ENCODE measurements at places on chromosomes 6 and 20.

DNA sequence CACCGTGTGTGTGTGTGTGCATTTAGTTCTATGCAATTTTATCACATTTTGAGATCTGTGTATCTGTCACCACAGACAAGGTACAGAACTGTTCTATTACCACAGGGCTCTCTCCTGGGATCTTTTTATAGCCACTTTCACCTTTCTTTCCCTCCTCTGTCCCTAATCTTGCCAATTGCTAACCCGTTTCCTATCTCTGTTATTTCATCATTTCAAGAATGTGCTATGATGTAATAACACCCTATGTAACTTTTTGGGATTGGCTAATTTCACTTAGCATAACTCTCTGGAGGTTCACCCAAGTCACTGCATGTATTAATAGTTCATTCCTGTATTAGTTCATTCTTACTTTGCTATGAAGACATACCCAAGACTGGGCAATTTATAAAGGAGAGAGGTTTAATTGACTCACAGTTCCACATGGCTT, 657.7 kb downstream of the QKI start:
- no peak for DNase-seq

DNA sequence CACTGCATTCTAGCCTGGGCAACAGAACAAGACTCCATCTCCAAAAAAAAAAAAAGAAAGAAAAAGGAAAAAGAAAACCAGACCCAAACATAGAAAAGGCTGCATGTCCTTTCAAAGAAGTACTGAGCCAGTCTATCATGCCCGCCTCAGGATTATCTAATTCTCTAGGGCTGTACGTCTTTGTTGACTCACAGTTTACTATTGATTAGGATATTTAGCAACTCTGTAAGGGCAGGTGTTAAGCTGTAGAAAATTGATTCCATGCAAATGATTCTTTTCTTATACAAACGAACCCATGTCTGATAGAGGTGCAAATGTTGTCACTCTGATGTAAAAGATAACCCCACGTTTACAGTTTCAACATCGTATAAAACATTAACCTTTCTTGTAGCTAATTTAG, 209.0 kb downstream of the TTLL2 start:
- DNase-seq, result no peak

- DNase-seq, result no peak
These were observed 454.9 kb downstream of the BTBD3 start for GRCh38 chr20:12372557-12372956.

DNA sequence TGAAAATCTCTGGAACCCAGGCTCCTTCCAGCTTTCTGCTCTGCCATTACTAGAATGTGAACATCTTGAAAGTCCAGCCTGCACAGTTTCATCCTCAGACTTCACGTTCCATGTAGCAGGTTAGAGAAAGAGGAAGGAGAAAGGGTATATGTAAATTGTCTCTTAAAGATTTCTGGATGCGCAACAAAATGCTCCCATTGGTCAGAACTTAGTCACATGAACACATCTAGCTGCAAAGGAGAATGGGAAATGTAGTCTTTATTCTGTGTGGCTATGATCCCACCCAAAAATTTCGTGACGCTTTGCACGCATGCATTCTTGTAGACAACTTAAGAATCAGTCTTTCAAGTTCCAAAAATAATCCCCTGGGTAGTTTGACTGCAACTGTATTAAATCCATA, 46.4 kb upstream of the CHD6 start:
- DNase-seq, result no peak

- DNase-seq, result no peak
These were observed 318.9 kb downstream of the TAF4 start for GRCh38 chr20:61746781-61747180.

- DNase-seq, result no peak
These were observed 10.6 kb downstream of the BFSP1 start for GRCh38 chr20:17520583-17520982.

GRCh38 chr6:16635810-16636602, 125.3 kb downstream of the ATXN1 start:
- no peak for DNase-seq

DNA sequence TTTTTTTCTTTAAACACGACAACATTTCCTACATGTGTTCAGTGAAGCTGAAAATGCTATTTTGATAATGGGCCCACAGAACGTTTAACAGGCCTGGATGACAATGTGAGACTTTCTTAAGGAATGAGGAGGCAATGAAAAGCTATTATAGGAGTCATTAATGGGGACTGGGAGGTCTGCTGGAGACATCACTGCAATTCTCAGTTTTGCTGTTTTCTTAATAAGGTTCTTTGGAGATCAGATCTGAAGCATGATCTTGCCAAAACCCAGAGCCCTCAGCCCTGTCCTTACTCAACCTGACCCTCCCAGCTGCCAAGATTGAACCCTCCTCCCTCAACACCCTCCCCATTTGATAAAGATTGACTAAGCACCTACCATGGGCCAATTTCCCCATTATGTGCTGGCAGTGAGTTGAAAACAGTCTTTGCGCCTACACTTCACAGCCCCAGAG, 353.1 kb downstream of the MAFB start:
- no peak for DNase-seq

DNA sequence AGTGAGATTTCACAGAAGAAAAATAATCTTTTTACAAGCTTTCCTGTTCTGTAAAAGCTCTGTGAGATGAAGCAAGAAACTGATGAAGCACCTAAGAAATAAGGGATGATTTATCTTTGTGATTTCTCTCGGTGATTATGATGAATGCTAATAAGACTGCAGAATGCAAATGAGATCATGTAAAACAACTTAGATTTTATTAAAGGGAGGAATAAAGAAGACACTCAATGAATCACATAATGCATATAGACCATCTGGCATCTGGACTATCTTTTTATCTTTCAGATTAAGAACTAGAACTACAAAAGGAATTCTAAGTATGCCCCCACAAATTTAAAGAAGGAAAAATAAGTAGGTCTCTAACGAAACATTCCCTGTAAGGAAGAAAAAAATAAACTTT, 361.5 kb upstream of the OPRM1 start:
- DNase-seq, result no peak

- no peak for DNase-seq
These were observed 461.8 kb downstream of the PKHD1 start for GRCh38 chr6:51625566-51625965.

- DNase-seq, result no peak
These were observed 413.7 kb downstream of the QKI start for GRCh38 chr6:163828038-163828795.

DNA sequence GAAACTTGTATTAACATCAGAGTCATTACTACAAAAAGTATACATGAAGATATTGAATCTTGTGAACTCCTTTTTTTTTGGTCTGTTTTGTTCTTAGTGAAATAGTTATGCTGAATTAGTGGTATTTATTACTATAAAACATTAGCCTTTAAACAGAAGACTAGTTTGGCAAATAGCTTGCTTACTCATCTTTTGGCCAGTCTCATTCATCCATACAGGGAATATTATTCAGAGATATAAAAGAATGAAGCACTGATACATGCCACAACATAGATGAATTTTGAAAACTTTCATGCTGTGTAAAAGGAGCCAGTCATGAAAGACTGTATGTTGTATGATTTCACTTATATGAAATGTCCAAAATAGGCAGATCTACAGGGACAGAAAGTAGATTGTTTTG, 205.9 kb downstream of the ZFAND3 start:
- DNase-seq, result no peak

- no peak for DNase-seq
These were observed 22.3 kb downstream of the NRN1 start for GRCh38 chr6:5984150-5985089.

DNA sequence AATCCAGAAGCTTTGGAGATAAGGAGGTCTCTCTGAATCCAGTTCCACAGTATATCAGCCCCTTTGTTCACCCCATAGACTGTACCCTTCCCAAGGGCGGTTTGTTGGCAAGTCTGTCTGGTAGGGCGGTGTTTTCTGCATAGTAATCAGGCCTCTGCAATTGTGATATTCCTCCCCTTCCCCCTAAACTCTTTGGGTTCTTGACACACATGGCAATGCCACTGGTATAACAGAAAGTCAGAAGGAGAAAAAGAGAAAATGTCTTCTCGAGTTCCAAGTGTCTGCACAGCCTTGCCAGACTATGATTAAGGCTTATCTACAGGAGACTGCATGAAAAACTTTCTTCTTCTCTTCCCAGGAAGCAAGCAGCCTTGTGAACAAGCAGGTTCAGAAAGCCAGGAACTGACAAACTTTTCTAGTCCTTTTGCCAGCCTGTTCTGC, 45.6 kb downstream of the FOXO3 start:
- no peak for DNase-seq

DNA sequence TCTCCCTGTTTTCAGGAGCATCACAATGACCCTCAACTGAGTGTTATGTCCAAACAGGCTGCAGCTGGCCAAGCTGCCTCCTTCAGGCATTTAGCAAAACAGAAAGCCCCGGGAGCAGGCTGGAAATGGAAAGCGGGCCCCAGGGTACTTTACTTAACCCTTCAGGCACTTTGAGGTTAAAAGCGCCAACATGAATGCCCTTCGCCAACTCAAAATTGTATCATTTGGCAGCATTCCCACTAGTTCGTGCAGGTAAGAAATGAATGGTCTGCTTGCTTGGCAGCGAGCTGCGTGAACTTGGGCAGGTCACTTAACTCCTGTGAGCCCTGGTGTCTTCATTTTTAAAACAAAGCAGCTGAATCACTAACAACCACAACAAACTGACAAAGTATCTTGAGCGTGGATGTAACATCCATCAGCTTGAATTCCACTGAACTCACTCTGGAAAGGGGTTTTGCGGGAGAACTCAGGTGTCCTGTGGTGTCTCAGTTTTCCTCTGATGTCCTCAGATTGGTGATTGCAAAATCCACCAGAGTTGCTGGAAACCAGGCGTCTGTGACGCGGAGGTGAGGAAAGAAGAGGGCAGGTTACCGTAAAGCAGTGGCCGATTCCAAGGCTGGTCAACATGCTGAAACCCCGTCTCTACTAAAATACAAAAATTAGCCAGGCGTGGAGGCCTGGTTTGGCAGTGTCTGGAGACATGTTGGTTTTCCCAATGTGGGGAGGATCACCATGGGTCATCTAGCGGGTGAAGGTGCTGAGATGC, 118.8 kb upstream of the ZNF217 start:
- DNase-seq, result no peak

DNA sequence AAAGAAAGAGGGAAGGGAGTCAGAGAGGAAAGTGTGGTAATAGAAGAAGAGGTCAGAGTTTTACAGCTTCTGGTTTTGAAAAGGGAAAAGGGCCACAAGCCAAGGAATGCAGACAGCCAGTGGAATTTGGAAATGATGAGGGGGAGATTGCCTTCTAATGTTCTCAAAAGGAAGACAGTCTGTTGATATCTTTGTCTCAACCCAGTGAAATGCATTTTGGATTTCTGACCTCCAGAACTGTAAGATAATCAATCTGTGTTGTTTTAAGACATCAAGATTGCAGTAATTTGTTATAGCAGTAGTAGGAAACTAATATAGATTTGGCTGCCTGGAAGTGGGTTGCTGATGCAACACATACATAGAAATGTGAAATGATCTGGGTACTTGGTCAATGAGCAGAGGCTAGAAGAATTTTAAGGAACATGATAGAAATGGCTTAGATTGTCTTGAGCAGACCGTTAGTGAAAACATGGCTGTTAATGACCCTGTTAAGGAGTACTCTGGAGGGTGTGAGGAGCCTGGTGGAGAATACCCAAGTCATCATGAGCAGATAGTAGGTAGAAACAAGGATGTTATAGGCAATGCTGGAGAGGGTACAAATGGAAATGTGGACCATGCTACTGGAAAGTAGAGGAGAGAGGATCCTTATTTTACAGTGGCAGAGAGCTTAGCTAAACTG, 255.8 kb upstream of the RAB32 start:
- DNase-seq, result no peak

GRCh38 chr6:39309942-39310531, 4.2 kb downstream of the KCNK17 start:
- peak; percentile 52 for DNase-seq

- no peak for DNase-seq
These were observed 608.6 kb downstream of the COL12A1 start for GRCh38 chr6:74597266-74597665.

DNA sequence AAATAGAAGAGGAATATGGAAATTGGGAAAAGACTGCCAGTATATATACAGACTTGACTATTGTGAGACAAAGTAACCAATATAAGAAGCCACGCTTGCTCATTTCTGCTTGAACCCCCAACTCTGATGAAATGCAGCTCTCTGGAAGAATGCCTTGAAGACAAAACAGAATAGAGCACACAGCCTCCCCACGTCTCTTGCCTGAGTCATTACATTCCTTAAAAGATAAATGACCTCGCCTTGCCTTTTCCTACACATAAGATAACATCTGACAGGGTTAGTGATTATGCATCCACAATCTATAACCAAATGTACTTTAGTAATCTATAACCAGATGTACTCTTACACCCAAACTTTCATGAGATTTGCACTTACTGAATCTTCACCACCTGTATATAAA, 141.1 kb upstream of the EEF1E1 start:
- no peak for DNase-seq

- no peak for DNase-seq
These were observed 214.9 kb downstream of the ZFAND3 start for GRCh38 chr6:38034274-38034914.

DNA sequence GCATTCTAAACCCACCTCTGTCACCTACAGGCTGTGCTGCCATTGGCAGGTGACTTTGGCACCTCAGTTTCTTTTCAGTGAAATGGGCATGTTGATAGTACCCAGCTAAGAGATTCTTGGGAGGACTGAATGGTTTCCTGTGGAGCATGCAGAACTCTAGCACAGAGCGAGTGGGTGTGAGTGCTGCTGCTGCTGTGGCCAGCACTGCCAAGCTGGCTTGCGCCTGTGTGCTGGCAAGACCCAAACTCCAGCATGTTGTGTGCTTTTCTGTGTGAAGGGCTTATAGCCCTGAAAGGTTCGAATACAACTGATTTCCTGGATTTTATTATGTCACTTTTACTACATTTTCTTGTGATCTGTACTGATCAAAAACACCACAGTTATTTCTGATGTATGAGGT, 78.1 kb upstream of the KIF25 start:
- no peak for DNase-seq

- no peak for DNase-seq
These were observed 99.6 kb upstream of the TMEM170B start for GRCh38 chr6:11437824-11438459.

GRCh38 chr6:17021539-17021889, 80.3 kb upstream of the STMND1 start:
- DNase-seq, result no peak
